ENCODE measurements at places on chromosomes 4 and X.

DNA sequence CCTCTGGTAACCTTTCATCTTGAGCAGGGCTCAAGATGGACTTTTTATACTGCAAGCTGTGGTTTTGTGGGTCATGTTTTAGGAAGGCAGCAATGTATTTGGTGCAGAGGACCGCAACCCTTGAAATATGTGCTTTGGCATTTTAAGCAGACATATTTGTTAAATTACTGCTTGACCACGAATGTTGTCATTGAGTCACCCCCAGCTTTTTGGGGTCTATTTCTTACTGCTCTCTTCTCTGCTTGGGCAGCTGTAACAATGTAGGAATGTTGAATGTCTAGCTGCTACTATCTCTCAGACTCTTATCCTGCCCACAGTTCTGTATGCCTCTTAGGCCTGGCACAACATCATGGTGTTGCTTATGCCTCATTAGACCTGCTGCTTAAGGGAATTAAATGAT lies 6.0 kb downstream of the RBPJ start:
- DNase-seq = no peak

GRCh38 chr4:26179316-26179760 lies 141.5 kb upstream of the RBPJ start:
- no peak for DNase-seq

DNA sequence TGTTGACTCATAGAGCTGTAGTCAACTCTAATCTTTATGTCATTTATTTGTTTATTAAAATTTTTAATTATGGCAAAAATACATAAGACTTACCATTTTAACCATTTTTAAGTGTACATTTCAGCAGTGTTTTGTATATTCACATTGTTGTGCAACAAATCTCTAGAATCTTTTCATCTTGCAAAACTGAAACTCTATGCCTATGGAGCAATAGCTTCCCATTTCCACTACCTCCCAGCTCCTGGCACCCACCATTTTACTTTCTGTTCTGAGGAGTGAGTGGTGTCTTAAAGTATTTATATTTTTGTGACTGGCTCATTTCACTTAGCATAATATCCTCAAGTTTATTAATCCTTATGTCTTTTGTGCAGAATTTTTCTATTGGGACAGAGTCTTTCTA lies 181.0 kb downstream of the GPAT3 start:
- DNase-seq = no peak

GRCh38 chrX:30343206-30343605 lies 34.0 kb upstream of the NR0B1 start:
- DNase-seq = no peak

DNA sequence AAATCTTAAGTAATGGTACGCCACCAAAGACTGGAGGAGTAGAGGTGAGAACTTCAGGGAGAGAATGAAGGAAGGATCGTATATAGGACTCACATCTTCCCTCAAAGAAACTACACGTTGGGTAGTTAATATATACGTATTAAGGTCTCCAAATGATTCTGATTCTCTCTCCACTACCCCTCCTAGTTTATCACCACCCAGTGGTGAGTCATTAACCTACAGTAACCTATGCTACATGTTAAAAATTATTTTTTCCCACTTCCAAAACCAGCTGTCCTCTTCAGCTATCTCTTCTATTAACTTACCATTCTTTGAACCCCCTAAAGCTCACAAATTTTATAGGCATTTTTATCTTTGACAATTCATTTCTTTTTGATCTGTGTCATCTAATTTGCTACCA lies 69.7 kb downstream of the RPS6KA6 start:
- DNase-seq = no peak

- DNase-seq = no peak
These were observed 287.5 kb downstream of the CAMK2D start for GRCh38 chr4:113474017-113474416.

DNA sequence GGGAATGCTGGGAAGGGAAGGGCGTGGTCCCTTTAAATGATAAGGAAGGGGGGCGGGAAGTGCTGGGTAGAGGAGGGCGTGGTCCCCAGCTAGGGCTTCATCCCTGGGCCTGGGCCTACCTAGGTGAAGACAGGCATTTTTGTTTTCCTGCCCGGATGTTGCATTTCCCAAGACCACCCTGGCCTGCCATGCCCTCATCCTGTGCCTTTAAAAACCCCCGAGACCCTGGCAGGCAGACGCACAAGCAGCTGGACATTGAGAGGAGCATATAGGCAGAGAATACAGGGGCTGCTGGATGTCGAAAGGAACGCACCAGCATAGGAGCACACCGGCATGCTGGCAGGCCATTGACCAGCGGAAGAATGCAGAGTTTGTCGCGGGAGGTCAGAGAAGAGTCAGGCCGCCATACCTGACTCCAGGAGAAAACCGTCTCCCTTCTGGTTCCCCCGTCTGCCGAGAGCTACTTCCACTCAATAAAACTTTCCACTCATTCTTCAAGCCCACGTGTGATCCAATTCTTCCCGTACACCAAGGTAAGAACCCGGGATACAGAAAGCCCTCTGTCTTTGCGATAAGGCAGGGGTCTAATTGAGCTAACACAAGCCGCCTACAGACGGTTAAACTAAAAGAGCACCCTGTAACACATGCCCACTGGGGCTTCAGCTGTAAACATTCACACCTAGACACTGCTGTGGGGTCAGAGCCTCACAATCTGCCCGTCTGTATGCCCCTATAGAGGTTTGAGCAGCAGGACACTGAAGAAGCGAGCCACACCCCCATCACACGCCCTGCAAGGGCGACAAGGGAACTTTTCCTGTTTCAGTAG lies 2.9 kb upstream of the AGA start:
- no peak for DNase-seq

GRCh38 chrX:12032082-12032481 lies 106.2 kb upstream of the FRMPD4 start:
- DNase-seq = no peak

- no peak for DNase-seq
These were observed 356.1 kb upstream of the SLC7A11 start for GRCh38 chr4:138598226-138598625.

- peak; percentile 24 for DNase-seq
These were observed 325.6 kb downstream of the CAMK2D start for GRCh38 chr4:113435893-113436292.

- no peak for DNase-seq
These were observed 10.7 kb downstream of the SGMS2 start for GRCh38 chr4:107835406-107835805.

- DNase-seq = no peak
These were observed 32.0 kb downstream of the F8 start for GRCh38 chrX:154990496-154990895.

DNA sequence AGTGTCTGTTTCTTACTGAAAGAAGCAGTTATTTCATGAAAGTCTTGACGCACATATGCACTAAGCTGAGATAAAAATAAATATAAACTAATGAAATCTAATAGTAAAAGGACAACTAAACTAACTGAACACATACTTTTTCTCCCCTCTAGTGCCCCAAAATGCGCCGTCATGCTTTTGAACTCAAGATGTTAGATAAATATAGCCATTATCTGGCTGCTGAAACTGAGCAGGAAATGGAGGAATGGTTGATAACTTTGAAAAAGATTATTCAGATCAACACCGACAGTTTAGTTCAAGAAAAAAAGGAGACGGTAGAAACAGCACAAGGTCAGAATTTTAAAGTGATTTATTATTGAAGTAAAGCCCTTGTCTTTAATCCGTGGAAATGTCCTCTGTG lies 70.2 kb downstream of the DOCK11 start:
- no peak for DNase-seq

DNA sequence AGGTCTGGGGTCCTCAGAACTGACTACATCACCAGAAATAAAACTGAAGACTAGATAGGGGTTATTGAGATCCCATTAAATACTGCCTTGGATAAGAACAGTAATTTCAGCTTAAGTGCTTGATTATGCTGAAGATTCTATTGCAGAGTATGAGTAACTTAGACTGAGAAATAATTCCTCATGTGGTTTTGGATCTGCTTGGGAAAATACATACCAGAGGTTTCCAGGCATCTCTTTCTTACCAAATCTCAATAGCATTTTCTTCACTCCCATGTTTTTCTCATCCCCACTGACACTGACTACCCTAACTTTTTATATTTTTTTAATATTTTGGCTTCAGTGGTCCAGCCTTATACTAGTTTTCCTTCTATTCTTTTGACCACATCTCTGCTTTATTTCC lies 92.0 kb upstream of the TEX13D start:
- no peak for DNase-seq

- DNase-seq = no peak
These were observed 44.6 kb upstream of the MAGEC2 start for GRCh38 chrX:142249721-142250120.

- DNase-seq = no peak
These were observed 13.2 kb downstream of the FRMD7 start for GRCh38 chrX:132114607-132115006.

DNA sequence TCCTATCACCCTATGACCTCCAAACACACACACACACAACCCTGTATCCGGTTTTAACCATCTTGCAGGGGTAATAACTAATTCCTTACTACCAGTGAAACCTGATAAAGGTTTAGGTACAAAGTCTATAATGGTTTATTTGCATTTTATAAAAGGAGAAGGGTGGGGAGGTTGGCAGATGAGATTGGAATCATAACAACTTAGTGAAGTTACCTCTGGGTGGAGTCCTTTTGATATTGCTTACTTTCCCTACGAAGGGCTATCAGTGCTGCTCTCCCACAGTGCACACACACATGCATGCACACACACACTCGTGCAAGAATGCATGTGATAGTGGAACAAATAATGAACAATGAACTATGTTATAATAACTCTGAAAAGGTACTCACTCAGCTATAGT lies 56.1 kb downstream of the CCSER1 start:
- DNase-seq = no peak

- DNase-seq = peak; percentile 33
These were observed 67.2 kb upstream of the C1GALT1C1 start for GRCh38 chrX:120697053-120697452.

DNA sequence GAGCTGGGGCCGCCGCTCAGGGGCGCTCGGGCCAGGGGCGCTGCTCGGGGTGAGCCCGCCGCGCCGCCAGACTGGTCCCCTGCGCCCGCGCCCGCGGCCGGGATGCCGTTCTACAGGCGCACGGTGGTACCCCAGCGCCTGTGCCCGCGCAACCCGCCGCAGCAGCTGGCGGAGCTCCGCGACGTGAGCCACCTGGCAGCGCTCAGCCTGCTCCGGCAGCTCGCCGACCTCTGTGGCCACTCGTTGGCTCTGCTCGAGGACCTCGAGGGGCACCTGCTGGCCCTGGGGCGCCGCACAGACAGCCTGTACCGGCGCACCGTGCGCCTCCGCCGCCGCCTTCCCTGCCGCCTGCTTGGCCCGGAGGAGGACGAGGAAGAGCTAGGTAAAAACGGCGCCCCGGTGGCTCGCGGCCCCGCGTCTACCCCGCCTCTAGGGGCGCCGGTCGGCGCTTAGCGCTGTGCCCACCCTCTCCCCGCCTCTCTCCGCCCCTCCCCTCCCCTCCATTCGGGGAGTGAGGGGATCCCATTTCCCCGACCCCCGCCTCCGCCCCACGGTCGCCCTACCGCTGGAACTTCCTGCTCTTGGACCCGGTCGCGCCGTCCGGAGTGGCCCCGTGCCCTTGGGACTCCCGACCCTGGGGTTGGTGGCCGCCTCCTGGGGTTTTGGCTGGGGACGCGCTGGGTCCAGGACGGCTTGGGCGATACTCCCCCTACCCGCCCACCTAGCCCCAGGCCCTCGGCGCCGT lies 513 bp downstream of the NHSL2 start:
- DNase-seq = peak; percentile 45

DNA sequence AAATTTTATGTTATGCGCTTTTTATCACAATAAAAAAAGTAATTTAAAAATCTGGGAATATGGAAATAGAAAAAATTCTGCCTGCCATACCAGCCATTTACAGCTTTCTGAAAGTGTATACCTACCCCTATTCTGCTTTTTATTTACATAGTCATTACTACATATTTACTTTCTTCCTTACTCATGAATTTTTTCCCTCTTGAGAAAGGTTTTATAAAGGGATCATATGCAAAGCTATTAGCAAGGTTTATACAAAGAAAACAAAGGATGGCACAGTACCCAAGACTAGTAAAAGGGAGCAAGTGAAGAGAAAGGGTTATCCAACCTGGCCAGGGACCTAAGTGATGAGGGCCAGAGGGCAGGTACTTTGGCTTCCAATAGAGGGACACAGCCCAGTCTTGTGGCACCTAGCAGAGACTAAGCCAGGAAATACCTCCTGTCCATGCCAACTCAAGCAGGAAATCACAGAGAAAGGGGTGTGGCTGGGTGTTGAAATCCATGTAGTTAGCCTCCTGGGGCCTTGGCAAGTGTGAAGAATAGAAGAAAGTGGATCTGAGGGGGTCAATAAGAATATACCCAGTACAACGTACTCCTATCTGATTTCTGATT lies 207.3 kb upstream of the VEGFC start:
- no peak for DNase-seq

DNA sequence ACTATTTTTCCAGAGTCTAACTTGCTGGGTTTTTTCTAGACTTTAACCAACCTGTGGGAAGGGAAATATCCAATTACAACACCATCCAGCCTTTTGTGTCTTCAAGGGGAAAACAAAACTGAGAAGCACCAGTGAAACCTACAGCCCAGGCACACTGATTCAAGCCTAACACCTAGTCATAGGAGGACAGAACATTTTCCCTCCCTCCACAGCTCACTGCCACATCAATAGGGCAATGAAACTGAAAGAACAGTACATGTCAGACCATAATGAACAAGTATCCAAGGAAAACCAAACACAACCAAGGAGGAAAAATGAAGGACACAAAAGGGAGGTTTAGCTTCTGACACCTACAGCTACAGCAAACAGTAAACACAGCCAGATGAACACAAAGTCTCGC lies 17.6 kb downstream of the MAGEA8 start:
- no peak for DNase-seq

GRCh38 chr4:106312377-106312776 lies 3.6 kb downstream of the TBCK start:
- DNase-seq = no peak

- DNase-seq = peak; percentile 28
These were observed 95.8 kb upstream of the EGFL6 start for GRCh38 chrX:13473442-13474163.

- no peak for DNase-seq
These were observed 104.4 kb upstream of the MAMLD1 start for GRCh38 chrX:150258463-150259430.

GRCh38 chrX:3780564-3780963 lies 67.1 kb upstream of the PRKX start:
- no peak for DNase-seq

GRCh38 chrX:9902656-9903055 lies 64.5 kb upstream of the CLDN34 start:
- DNase-seq = no peak

- peak; percentile 46 for DNase-seq
These were observed 543 bp downstream of the NFXL1 start for GRCh38 chr4:47913861-47914219.

DNA sequence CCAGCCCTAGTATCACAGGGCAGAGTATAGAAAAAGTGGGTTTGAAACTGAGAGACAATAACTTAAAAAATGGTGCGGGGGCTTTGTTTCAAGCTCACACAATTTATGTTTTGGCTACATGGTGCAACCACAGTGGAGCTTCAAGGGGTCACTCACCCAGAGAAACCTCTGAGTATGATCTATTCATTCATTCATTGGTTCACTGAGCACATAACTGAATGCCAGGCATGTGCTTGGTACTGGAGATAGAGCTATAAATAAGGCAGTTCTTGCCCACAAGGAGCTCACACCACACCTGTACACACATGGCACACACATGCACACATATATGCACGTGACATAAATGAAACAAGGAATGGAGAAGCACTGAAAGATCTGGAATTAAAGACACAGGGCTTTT lies 171.4 kb downstream of the NHS start:
- no peak for DNase-seq

GRCh38 chr4:166875821-166876220 lies 358.5 kb downstream of the SPOCK3 start:
- no peak for DNase-seq

Measured in CD4-positive, alpha-beta T cell treated with Interleukin-17A for 4 hours (primary cell).